ENCODE measurements at places on chromosomes 5 and 9.

GRCh38 chr5:42423285-42424165 is at the start of gene GHR:
TSS of gene GHR (plus strand) at chr5:42423439. CDS start at chr5:42565875, 142,436 bp downstream.
- DNase-seq: peak; percentile 20

DNA sequence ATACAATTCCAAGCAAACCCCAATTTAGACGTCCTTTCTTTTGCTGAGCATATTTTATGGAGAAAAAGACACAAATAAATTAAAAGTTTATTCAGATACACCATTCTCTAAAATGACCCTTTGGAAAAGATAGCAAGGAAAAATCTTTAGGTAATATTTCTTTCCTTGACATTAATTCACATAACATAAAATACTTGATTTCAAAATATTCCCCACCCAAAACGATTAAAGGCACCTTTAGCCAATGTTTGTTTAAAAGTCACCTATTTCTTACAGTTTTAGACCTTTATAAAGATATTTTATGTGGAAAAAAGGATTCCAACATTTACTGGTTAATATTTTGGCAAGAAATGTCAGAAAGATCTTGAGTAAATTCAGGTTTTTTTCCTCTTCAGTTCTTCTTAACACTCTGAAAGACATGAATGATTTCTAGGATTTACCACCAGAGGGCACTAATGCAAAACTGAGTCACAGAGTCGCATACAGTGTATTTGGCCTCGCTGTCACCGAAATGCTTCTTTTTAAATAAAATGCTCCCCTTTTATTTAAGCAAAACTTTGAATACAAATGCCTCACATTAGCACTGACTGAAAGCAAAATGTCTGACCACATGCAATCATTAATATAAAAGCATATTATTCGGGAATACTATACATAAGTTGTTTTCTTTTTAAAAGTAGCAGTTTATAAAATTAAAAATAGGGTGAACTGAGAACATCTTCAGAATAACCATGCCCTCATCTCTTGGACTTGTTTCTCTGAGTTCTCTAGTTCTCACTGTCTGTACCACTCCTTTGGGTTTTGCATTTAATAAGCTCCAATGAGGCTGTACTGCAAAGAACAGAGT is 122.5 kb downstream of the SLC1A3 start:
- no peak for DNase-seq

GRCh38 chr9:135223831-135224230 is 136.4 kb downstream of the OLFM1 start:
- no peak for DNase-seq

DNA sequence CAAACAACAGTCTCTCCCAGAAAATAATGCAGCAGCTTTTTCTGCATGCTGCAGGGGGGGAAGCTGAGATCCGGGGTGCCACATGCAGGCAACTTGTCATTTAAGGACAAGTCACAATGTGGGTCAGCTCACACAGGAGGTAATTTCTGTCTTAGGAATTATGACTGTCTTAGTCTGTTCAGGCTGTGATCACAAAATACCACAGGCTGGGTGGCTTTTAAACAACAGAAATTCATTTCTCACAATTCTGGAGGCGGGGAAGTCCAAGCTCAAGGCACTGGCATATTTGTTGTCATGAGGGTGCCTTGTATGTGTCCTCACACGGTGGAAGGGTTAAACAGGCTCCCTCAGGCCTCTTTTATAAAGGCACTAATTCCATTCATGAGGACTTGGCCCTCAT is 127.7 kb downstream of the DIRAS2 start:
- DNase-seq: no peak

DNA sequence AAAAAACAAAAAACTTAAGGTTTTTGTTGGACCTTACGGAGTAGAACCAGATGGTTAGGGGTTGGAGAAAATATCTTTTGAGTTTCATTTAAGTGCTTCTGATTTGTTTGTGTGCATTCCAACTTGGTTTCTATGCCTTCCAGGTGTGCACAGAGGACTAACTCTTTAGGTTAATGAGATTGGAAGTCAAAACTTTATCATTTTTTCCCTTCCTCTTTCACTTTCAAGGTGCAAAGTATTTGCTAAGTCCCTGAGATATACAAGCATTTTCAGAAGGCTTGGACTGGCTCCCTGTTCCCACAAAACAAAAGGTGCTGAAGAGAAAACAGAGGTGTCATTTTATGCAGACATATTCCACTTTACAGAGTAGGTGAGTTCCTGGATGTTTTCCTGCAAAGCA is 30.3 kb upstream of the CER1 start:
- no peak for DNase-seq

GRCh38 chr9:1939926-1940368 is 75.2 kb upstream of the SMARCA2 start:
- DNase-seq: peak; percentile 56

GRCh38 chr9:20504930-20505329 is 117.4 kb downstream of the MLLT3 start:
- DNase-seq: no peak

GRCh38 chr9:71758785-71759184 is 9.5 kb downstream of the CEMIP2 start:
- no peak for DNase-seq

DNA sequence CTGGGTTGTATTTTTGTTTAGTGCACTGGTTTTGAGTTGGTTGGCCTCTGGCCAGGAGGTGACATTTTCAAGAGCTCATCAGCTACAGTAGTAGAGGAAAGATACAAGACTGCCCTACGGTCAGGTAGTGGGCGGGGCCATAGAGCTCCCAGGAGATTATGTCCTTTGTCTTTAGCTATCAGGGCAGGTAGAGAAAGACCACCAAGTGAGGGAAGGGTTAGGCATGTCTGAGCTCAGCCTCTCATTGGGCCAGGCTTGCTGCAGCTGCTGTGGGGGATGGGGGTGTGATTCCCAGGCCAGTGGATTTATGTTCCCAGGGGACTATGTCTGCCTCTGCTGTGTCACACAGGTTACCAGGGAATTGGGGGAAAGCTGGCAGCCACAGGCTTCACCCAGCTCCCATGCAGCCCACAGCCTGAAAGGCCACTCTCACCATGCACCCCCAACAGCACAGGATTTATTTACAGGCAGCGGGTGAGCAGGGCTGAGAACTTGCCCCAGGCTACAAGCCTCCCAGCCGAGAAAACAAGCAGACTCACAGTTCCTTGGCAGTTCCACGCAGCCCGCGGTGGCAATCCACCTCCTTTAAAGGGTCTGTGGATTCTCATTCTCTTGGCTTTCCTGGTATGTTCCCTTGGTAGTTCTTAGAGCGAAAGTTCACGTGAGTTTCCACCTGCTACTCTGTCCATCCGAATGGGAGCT is 37.5 kb upstream of the BOD1 start:
- DNase-seq: no peak

DNA sequence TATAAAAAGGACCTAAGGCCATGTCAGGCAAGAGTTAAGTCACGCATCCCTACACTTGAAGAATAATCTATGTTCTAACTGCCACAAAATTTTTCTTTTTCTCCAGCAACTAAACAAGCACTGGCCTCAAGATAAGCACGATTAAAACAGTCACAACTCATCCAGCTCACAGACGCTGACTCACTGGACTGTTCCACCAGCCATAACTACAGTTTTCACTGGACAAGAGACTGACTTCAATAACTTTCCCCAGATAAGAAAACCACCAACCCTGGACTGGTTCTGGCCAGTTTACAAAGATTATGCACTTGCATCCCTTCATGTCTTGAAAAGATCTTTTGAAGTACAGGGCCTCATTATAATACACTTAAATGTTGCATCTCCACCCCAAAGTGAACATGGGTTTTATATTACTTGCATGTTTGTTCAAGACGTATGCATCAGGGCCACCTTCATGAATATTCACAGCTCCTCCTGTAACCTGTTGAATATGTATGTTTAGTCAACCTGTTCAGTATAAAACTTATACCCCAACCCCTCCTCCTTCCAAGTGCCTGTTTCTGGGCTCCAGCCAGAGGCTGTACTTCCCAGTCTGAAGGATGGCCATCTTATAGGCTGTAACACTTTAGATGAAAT is 129.3 kb upstream of the EPB41L4A start:
- no peak for DNase-seq

GRCh38 chr5:8843771-8844170 is 702.1 kb downstream of the SEMA5A start:
- no peak for DNase-seq

DNA sequence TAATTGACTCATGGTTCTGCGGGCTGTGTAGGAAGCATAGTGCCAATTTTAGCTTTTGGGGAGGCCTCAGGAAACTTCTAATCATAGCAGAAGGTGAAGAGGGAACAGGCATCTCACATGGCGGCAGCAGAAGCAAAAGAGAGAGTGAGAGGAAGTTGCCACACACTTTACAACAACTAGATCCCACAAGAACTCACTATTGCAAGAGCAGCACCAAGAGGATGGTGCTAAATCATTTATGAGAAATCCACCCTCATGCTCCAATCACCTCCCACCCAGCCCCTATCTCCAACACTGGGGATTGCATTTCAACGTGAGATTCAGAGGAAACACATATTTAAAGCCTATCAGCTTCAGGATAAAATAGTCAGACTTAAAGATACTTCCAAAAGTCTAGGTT is 36.1 kb upstream of the LPAR1 start:
- DNase-seq: no peak

- no peak for DNase-seq
Observed at GRCh38 chr5:153617190-153617589, 126.7 kb downstream of the GRIA1 start.

DNA sequence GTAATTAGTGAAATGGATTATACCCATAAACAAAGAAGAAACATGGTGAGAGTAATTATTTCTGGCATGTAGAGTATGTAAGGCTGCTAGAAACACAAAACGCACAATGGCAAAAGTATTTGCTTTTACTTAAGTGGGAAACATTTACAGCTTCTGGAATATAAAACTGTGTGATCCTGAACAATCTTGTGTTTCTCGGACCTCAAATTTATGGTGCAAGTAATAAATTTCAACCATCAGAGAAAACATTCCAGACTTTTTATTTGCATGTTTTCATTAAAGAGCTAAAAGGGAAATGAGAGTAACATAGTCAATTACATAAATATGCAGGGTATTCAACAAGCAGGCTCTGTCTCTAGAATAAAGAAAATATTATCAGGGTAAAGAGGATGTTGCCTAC is 17.2 kb upstream of the PRR16 start:
- no peak for DNase-seq

- no peak for DNase-seq
Observed at GRCh38 chr9:134333234-134333873, 7.1 kb downstream of the RXRA start.

GRCh38 chr5:158816011-158816696 is 283.6 kb downstream of the EBF1 start:
- no peak for DNase-seq

- no peak for DNase-seq
Observed at GRCh38 chr9:132881826-132882225, 3.1 kb downstream of the SPACA9 start.

DNA sequence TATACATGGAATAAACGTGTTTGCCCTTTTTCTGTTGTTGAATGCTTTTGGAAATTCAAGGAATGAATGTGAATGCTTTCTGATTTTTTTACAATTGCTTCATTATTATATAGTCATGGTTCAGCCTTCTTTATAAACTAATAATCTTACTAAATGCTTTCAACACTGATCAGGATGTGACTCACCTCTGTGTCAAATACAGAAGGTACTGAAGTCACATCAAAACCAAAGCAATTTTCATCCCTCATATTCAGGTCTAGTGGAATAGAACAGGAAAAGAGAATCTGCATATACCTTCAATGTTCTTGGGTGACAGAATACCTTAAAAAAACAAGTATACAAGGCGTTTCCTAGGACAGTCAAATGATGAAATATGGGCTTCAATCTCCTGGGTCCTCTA is 170.7 kb downstream of the PDE4D start:
- no peak for DNase-seq

GRCh38 chr5:72117307-72117706 is 10.0 kb downstream of the MAP1B start:
- DNase-seq: no peak

Data from GM06990 (cell line).